ENCODE measurements at places on chromosomes 12 and 14.

DNA sequence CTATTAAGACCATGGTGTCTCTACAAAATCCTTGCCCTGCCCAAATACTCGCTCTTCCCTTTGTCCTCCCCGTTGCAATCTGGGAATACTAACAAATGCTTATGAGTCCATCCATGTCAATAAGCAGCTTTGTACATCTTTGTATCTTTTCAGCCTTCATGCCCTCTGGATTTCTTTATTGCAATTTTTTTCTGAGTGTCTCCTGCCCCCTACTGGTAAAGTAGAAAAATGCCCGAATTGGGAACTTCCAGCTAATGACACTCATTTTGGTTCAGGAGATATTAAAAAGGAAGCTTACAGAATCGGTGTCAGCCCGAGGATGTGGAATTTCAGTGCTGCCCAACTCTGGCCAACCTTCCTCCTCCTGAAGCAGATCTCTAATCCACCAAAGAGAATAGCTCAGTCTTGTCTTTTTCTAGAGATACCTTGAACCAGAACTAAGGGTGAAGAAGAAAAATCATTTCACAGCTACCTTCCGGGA is 46.0 kb downstream of the SH2B3 start:
- no peak for DNase-seq

GRCh38 chr14:61379639-61380184 is 58.3 kb downstream of the PRKCH start:
- no peak for DNase-seq

GRCh38 chr12:71548893-71549292 is 109.3 kb downstream of the LGR5 start:
- DNase-seq = no peak

DNA sequence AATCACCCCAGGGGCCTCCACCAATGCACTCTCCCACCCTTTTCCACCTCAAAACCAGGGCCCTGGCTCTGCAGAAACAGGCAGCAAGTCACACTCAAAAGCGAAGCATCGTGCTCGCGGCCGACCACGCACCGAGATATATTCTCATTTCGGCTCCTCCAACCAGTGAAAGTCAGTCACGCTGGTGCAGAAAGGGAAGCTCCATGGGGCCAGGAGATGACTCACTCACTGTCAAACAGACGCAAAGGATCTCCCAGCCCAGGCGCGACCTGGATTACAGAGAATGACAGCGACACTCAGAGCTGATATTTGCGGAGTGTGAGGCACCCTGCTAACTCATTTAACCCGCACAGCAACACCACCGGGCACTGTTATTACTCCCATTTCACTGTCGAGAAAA is 173.6 kb downstream of the CALM1 start:
- no peak for DNase-seq

DNA sequence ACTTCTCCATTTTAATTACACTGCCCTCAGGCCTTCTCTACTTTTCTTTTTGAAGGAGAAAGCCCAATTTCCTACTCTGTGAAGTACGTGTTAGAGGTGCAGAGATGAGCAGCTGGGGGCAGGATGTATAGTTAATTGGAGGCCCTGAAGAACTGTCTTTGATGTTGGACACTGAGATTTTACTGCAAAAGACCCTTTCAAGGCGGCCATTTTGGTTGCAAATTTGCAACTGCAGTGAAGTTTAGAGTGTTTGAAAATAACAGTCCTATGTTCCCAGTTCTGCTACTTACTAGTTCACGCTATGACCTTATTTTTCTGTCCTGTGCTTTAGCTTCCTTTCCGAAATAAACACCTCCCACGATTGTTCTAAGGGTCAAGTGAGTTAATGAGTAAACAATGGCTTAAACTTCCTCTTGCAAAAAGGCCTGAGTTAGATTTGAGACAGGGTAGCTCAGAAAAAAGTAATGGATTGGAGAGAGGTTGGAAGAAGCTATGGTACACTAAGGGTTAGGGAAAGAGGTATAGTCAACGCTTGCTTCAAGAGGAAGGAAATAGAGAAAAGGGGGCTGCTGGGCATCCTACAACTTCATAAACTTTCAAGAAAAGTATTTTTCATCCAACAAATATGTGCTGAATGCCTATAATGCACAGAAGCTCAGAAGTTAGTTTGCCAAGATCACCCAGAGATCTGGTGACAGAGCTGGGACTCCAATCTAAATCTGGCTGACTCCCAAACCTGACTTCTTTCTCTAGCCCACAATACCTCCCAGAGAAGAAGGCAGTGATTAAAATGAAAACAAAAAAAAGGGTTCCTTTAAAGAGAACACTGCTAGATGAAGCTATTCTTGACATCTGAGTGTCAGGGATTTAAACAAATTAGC is 26.4 kb upstream of the DICER1 start:
- no peak for DNase-seq

- DNase-seq = no peak
These were observed 15.7 kb downstream of the NFYB start for GRCh38 chr12:104122298-104122697.

- DNase-seq = no peak
These were observed 250.7 kb downstream of the RMST start for GRCh38 chr12:97713270-97713669.

DNA sequence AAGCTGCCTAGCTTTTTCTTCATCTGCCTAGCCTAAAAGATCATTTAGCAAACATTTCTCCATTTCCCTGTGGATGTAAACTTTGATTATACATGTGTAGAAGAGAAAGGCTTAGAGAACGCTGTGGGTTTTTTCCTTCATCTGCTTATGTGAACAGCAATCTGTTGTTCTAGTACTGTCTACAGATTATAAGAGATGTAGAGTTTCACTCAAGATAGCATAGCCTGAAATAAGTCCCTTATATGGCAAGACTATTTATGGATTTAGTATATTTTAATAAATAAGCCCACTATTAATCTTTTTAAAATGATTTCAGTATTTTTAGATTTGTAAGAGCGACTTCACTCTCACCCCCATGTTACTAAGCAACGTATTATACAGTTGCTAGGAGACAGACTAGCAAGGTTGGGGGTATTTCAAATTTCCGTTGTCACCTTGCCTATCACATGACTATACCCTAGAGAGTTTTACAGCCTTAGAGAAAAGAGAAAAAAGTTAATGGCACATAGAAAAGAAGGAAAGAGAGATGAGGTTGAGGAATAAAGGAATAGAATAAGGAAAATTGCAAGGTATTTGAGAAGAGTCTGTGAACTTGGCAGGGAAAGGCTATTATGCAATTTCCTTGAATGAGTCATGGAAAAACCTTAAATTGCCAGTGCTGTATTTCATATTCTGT is 12.2 kb upstream of the TUBA1A start:
- no peak for DNase-seq
